Kasumi-1 (cell line): ENCODE measurements at places on chromosomes 13 and 19.
A peak's percentile ranks its signal among the peaks of the same experiment; 100 is the strongest.

DNA sequence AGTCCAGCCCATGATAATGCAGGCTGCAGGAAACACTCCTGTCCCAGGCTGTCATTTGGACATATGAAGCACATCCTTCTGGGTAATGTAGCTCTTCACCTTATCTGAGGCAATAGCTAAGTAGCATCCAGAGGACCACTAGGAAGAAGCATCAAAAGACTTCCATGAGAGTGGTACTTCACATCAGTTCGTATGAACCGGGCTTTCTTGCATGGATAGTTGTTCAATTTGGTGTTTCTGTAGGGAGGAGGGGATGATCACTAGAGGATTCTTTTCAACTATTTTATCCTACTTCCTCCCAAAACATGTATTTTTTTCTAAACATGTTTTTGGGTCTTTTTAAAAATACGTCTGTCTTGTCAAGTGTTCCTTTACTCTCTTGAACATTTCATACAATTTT, 12.9 kb downstream of the ZNF302 start:
- DNase-seq: no peak

GRCh38 chr13:83881917-83882605, at the start of gene SLITRK1:
Gene SLITRK1, minus strand, starts transcription at chr13:83882474. Its CDS starts 967 bp downstream, at chr13:83881507.
- DNase-seq: peak; percentile 41

GRCh38 chr19:30864391-30865215, 484.6 kb downstream of the TSHZ3 start:
- peak; percentile 2 for DNase-seq

- no peak for DNase-seq
These were observed 7.0 kb downstream of the PGLYRP1 start for GRCh38 chr19:46015687-46016425.

DNA sequence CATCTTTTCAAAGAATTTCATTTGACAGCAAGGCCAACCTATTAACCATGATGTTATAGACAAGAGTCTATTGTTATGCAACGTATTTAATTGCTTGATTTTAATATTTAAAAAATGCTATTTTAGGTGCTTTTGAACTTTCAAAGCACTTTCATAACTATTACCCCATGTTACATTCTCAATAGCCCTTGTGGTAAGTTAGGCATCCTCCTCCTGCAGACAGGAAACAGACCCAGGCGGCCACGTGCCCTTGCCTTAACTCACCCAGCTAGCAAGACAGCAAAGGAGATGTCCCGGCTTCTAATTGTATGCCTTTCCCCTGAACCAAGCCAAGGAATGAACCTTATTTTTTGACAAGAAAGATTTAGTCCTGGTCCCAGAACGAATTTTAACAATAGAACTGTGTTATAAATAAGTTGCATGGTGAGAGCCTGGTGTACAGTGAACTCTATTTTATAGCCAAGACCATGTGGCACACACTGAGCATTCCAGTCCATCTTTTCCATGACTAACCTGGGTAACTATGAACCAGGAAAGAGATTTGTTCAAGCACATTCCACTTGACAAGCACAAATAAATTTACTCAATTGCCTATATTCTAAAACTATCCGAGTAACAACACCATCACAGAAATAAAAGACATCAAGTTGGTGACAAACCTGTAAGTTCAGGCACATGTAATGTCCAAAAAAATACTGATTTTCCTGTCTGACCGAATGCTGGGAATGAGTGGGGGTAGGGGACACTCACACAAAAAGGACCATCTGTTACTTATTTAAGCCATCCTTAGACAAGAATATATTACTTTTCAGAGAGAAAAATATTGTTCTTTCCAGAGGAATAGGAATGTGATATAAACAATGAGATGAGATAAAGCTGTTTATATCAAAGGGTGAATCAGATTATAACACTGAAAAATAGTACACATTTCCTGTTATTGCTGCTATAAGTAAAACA, 163.0 kb downstream of the EFNB2 start:
- DNase-seq: peak; percentile 71

- DNase-seq: no peak
These were observed 242.6 kb upstream of the EDNRB start for GRCh38 chr13:78161266-78161665.

- no peak for DNase-seq
These were observed 83.8 kb upstream of the KL start for GRCh38 chr13:32932376-32932775.

DNA sequence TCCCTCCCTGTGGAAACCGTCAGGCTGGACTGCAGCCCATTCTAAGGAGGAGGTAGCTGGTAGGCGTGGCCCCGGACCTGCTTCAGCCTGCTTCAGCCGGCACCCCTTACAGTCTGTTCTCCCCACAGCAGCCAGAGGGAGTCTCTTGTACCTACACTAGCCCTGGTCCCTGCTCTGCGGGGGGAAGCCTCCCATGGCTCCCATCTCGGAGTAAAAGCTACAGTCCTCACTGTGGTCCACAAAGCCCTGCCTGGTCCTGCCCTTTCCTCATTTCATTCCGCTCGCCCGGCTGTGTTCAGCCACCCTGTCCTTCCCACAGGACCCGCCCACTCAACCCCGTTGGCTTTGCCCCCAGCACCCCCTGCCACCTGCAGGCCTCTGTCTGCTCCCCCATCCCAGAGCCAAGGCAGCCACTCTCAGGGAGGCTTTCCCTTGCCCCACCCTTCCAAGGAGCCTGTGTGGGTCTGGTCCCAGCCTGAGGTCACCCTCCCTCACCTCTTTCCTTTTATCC, 1.3 kb downstream of the PGLYRP1 start:
- no peak for DNase-seq

GRCh38 chr13:32476892-32477291, 49.0 kb upstream of the N4BP2L1 start:
- no peak for DNase-seq

DNA sequence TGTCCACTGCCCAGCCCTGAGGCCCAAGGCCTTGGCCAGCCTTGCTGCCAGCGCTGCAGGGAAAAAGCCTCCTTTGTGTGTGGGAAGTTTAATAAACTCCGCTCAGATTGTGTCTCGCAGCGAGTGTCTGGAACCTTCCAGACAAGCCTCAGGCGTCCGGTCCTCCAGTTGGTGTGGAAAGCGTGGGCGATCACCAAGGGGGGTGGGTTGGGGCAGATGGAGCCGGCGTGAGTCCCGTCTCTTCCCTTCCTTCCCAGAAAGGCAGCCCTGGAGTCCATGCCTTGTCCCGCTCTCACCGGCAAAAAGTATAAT, 4.6 kb downstream of the STK11 start:
- DNase-seq: no peak

DNA sequence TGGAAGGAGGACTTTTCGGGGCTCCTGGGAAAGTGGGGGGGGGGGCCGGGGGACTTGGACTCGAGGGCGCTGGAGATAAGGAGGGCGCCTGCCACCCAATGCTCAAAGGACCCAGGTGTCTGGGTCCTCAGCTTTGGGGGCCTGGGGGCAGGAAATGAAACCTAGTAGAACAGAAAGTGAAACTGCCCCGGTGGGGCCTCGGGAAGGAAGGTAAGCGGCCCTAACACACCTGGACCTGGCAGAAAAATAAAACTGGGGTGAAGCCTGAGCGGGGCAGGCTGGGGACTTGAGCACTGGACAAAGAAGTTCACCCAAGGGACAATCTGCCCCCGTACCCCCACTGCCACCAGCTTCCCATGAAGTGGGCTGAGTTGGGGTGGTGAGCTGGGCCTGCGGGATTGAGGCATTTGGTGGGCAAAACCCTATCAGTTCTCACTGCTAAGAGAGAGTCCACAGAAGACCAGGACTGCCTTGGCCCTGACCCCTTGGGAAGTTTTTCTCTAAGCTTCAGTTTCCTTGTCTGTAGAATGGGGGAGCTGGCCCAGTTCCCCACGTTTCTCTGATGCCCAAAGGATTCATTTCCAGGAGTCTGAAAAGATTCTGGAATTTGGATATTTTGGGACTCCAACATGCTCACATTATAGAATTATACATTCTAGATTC, 2.3 kb downstream of the PRKD2 start:
- DNase-seq: no peak

DNA sequence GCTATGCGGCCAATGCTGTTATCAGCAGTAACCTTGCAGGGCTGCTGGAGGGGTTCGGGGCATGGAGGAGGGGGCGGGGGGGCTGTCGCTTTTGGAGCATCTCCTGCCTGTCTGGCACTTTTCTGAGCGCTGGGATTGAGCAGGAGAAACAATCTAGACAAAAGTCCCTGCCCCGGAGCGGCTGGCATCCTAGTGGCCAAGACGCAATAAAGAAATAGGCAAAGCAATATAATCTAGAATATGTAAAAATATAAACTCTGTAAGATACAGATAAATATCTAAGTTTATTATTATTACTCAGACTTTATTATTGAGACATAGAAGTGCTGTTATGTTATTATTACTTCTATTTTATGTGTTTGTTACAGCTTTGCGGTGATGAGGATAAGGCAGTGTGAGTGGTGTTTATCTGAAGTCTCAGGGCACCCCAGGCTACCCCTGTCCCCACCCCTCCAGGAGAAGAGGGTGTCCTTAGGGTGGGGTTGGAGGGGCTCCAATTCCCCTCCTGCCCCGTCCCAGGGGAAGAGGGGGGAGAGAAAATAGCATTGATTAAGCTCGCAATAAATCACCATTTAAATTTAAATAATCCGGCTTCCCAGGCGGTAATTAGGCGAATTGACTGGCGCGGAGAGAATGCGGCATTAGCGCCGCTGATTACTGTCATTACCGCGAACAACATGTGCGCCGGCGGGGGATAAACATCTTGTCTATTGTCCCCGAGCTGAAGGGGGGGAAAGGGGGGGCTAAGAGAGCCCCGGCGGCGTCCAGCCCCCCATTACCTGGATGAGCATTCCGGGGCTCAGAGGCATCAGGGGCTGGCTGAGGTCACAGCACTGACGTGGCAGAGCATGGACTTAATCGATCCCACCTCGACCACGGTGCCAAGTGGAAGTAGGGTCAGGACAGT, 3.2 kb downstream of the NPAS1 start:
- no peak for DNase-seq

DNA sequence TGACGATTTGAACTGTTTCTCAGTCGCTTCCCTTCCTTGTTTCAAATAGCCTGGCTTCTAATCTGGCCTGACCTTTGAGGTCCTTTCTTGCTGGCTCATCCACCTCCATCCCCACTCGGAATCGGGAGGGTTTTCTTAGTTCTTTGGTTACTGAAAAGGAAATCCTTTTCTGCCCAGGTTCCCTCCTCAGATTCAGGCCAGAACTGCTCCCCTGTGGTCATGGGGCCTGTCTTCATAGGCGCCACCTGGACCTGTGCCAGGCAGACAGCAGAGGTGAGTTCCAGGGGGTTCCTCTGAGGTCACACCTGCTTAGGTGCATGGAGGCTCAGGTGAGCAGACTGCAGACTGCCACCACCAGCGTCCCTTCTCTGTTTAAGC, 62.4 kb downstream of the AKAP11 start:
- DNase-seq: no peak

DNA sequence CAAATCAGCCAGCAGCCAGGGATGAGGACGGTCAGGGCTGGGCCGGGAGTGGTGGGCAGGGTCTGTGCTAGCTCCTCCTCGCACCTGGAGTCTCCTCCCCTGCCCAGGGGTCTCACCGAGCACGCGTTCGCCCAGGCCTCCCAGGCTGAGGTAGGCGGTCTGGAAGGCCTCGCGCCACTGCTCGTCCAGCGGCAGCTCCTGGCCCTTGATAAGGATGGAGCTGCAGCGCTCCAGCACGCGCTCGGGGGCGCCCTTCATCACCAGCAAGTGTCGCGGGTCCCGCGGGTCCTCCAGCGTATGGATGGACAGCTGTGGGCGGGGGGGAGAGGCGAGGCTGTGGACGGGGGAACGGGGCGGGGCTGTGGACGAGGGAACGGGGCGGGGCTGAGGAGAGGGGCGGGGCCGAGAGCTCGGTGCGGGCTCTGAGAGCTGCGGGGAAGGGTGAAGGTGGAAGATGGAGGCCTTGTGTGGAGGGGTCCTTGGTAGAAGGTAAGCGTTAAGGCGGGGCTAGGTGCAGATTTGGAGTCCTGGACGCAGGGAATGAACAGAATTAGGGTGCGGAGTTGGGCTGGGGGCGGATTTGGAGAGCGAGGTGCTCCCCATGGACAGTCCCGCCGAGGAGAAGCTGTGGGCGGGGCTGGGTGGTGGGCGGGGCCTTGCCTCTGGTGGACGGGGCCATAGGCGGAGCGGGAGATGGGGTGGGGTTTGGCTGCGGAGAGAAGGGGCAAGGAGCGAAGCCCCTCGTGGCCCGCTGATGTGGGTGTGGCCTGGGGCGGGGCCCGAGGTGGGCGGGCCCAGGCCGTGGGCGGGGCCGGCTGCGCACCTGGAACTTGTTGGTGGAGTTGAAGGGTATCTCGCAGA, 5.7 kb downstream of the ATP4A start:
- no peak for DNase-seq

- DNase-seq: no peak
These were observed 1029.8 kb downstream of the DIAPH3 start for GRCh38 chr13:59133903-59134302.

DNA sequence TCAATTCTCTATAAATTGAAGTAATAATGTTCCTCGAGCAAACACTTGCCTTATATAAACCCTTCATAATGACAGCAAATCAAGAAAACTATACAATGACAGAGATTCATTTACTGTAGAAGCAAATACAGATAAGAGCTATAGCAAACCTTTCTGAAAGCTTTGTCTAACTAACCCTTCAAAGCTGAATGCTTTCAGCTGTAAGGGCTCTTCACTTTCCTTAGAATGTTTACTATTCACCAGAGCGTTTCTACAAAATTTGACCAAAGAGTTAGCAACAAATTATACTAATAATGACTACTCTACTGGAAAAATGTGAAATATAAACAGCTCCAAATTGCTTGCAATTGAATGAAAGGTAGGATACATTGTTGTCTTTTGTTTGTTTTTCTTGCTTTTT, 218.1 kb downstream of the SLITRK5 start:
- DNase-seq: no peak

DNA sequence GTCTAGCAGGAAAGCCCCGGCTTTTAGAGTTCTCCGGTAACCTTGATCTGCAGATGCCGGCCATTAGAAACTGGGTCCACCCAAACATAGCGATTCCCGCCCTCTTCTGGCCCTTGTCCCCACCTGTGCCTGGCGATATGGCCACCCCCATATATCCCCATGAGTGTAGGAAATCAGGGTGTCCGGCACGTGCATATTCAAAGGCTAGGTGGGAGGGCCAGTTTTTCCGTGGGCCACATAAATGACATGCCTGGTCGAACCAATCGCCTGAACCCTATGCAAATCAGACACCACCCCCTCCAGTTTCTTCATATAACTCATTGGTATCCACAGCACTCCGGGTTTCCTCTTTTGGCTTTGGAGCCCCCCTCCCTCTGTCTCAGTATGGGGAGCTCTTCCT, 37.4 kb downstream of the ERICH4 start:
- no peak for DNase-seq

GRCh38 chr13:62137629-62138405, 722.2 kb upstream of the PCDH20 start:
- DNase-seq: no peak

DNA sequence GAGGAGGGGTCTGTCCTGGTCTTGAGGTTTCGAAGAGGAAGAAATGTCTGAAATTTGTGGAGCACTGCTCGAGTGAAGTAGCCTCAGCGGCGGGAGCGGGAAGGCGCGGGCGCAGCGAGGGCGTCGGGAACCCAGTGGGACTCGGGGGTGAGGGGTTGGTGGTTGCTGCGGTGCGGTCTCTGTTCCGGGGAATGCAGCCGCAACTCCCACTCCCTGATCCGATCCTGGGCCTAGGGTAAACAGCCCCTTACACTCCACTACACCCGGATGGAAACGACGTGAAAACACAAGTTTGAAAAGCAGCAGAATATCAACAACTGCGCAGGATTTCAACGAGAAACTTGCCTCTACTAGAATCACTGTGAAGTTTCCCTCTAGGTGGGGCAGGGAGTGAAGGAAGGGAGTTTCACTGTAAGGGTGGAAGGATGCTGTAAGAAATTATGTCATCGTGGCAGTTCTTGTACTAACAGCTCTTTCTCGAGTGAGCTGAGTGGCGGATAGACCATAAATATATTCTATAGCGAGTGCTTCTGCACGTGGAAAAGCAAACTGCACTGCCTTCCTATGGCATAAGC, 2.0 kb upstream of the KLF12 start:
- DNase-seq: no peak
